Lower lobe of right lung (tissue), 2 donors: ENCODE measurements at places on chromosomes 16 and 17. TPM values are rescaled to one million over a fixed set of nuclear protein-coding genes. Genes with fewer than 3 reads are reported as not detected.

DNA sequence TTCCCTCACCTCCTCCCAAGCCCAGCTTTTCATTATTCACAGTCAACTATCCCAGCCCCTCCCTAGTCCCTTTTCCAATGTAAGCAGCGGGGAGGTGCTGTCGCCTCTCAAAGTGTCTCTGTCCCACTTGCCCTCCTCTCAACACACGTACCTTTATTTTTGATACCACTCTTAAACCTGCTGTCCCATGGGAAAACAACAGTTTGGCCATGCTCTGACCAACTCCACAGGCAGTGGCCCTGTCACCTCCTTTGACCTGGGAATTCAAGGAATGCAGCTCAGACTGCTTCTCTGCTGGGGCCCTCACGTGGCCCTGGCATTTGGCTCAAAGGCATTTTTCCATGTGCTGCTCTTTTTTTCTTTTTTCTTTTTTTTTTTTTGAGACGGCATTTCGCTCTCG is 4.2 kb downstream of the LYRM9 start:
- H3K27me3 ChIP-seq = no peaks in the 10 kb centered on the region
- no peaks in the 10 kb centered on the region for H3K36me3 ChIP-seq
- peak; percentile 53 for DNase-seq
- H3K4me1 ChIP-seq = peaks cover 16% of the 10 kb centered on the region
- H3K27ac ChIP-seq = no peak overlapping the region

DNA sequence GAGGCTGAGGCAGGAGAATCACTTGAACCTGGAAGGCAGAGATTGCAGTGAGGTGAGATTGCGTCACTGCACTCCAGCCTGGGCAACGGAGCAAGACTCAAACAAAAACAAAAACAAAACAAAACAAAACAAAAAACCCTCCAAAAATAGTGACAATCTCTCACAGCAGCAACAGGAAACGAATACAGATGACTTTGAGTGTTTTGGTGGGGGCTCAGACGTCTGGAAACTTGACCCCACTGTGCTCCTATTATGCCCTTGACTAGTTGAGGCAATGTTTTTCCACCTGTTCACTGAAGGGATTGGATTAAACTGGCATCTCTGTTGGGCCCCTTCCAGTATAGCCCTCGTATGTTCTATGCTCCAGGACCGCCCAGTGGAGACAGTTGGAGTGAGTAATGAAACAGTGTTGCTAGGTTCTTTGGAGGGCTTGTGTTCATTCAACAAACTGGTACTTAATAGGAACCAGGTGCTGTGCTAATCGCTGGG is 167.0 kb downstream of the UTP18 start:
- no peak overlapping the region for H3K27ac ChIP-seq
- H3K27me3 ChIP-seq = peaks cover 5% of the 10 kb centered on the region
- H3K36me3 ChIP-seq = no peaks in the 10 kb centered on the region

The GINS2 gene
- 1.1 TPM for total RNA-seq

The KRTAP1-5 gene
- total RNA-seq = not detected

The SCARF1 gene
- 37.4 TPM for total RNA-seq

The PABPN1L gene
- total RNA-seq = not detected

The AURKB gene
- total RNA-seq = 2.2 TPM

DNA sequence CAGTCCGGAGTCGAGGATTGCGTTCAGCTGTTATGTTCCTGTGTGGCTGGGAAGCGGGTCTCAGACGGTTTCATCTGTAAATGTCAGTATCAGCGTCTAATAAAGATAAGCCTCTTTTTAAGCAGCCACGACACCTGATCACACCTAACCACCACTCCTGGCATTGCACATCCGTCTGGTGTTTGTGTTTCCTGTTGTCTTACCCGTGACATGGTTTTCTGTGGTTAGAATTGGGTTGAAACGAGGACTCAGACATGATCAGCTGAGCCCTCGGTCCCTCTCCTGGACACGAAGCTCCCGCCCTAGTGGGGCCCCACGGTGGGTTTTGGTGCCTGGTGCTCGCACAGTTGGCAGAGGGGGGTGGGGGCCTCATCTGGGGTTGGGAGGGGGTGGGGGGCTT is 18.3 kb downstream of the CPNE7 start:
- no peak for DNase-seq
- no peak overlapping the region for H3K4me3 ChIP-seq
- no peaks in the 10 kb centered on the region for H3K36me3 ChIP-seq
- no peak overlapping the region for H3K27ac ChIP-seq
- H3K4me1 ChIP-seq = no peaks in the 10 kb centered on the region

DNA sequence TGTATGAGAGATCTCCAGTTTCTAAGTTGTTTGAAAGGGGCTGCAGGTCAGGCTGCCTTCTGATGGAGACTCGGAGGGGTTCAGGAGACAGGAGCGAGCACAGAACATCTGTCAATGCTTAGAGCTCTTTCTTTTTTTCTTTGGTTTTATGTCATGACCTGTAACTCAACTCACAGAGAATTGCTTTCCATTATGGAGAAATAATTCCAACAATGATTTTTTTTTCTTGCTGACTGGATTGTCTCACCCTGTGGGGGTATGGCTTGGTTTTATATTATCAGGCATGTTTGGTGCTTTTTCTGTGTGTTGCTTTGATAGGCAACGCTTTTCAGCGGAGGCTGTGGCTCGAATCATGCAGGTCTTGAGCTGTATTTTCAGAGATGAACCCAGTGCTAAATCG is 10.7 kb upstream of the KCNJ2 start:
- no peaks in the 10 kb centered on the region for H3K27me3 ChIP-seq
- no peaks in the 10 kb centered on the region for H3K4me1 ChIP-seq
- DNase-seq = no peak
- H3K36me3 ChIP-seq = no peaks in the 10 kb centered on the region

- H3K4me1 ChIP-seq = peaks cover 4% of the 10 kb centered on the region
- no peaks in the 10 kb centered on the region for H3K27me3 ChIP-seq
- no peaks in the 10 kb centered on the region for H3K36me3 ChIP-seq
- no peak overlapping the region for H3K4me3 ChIP-seq
- no peak overlapping the region for H3K27ac ChIP-seq
- DNase-seq = no peak
Observed at GRCh38 chr17:35890774-35891155, 10.6 kb upstream of the CCL5 start.

The PRSS21 gene
- 26.5 TPM for total RNA-seq

GRCh38 chr17:45414990-45415881 is 17.4 kb downstream of the ARHGAP27 start:
- H3K27me3 ChIP-seq = no peaks in the 10 kb centered on the region
- peaks cover 54% of the 10 kb centered on the region for H3K4me1 ChIP-seq
- DNase-seq = no peak
- no peak overlapping the region for H3K4me3 ChIP-seq

GRCh38 chr16:51449441-51449840 is 298.4 kb upstream of the SALL1 start:
- H3K36me3 ChIP-seq = no peaks in the 10 kb centered on the region
- no peaks in the 10 kb centered on the region for H3K4me1 ChIP-seq
- no peaks in the 10 kb centered on the region for H3K27me3 ChIP-seq
- H3K4me3 ChIP-seq = no peak overlapping the region
- H3K27ac ChIP-seq = no peak overlapping the region
- DNase-seq = no peak

GRCh38 chr16:2971134-2971984 is 2.2 kb downstream of the PAQR4 start:
- no peaks in the 10 kb centered on the region for H3K36me3 ChIP-seq
- no peak overlapping the region for H3K4me3 ChIP-seq
- peaks cover 40% of the 10 kb centered on the region for H3K4me1 ChIP-seq
- no peak for DNase-seq
- peaks cover 20% of the 10 kb centered on the region for H3K27me3 ChIP-seq
- H3K27ac ChIP-seq = no peak overlapping the region

DNA sequence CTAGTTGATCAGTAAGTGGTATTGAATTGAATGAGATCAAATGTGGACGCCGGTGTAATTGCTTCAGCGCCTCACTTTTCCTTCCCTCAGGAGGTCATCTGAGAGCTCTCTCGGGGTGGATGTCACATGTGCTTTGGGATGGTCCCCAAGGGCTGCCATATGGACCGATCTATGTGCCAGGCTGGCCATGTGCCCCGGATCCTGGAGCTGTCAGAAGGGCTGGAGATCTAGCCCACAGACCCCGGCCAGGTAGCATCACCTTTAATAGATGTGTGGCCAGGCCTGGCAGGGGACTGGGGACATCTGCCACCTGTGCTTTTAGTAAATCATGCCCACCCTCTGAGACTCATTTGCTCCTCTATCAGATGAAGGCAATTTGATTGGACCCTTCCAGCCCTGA is 95.3 kb upstream of the CRHR1 start:
- no peak overlapping the region for H3K27ac ChIP-seq
- peak; percentile 22 for DNase-seq
- H3K36me3 ChIP-seq = no peaks in the 10 kb centered on the region
- H3K4me1 ChIP-seq = no peaks in the 10 kb centered on the region
- H3K27me3 ChIP-seq = peaks cover 19% of the 10 kb centered on the region

DNA sequence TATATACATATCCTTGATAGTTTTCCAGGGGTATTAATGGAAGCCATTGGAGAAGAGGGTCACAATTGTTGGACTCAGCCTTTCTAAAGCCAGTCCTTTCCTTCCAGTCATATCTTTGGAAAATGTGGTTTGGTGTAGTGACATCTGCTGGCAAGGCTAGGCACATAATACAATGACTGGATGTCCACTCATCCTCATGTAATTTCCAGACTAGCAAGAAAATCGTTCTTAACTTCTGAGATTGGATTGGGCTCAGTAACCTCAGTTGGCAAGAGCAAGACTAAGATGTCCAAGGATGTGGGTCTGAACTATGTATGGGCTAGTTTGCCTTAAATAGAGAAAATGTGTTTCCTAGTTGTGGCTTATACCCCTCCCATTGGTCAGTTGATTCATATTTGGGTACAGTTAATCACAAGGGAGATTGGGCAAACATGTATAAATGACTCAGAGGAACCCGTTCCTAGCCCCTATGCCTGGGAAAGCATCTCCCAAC is 8.7 kb upstream of the KAT7 start:
- H3K27ac ChIP-seq = no peak overlapping the region
- H3K4me1 ChIP-seq = peaks cover 35% of the 10 kb centered on the region
- no peak overlapping the region for H3K4me3 ChIP-seq
- no peak for DNase-seq
- no peaks in the 10 kb centered on the region for H3K27me3 ChIP-seq

The TNS4 gene
- 0.68 TPM for total RNA-seq
